ENCODE measurements at places on chromosomes 3 and 15. TPM values are rescaled to one million over a fixed set of nuclear protein-coding genes. Genes with fewer than 3 reads are reported as not detected.

TRIM42 gene
- not detected for total RNA-seq

DOCK3 gene
- under 0.01 TPM for total RNA-seq

DAZL gene
- total RNA-seq = not detected

SLC12A8 gene
- 0.11 TPM for total RNA-seq

PPP1R14D gene
- total RNA-seq = not detected
